ENCODE measurements at places on chromosomes 6 and 20.

DNA sequence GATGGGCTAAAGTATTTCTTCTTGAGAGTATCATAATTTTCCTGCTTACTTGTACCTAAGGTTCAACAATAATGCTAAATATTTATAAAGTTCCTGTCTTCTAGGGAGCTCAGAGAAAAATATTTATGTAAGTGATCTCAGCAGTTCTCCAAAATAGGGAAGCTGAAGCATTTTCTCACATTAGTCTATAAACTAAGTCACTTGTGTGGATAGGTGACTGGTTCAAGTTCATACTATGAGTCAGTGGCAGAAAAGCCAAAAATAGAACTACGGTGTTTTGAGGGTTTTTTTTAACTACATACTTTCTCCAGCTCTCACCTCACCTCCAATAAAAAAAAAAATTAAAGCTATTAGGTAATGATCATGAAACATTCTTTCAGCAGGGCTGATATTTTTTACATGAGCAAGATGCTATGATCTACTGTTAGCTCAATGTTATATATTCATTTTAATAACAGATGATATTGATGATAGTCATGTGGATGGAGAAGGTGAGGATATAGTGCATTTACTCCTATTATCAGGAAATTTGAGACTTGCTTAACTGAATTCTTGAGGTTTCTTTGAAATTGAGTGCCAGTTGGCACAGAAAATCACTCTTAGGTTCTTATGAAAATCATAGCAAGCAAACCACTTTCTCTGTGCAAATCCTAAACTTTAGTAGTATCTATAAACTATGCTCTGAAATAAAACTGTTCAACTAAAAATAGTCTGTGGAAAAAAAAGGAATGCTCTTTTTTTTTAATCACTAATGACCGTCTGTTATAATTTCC, 4.1 kb upstream of the MOXD1 start:
- DNase-seq, result no peak

- DNase-seq, result no peak
Measured at GRCh38 chr6:138593124-138593877, 94.0 kb upstream of the NHSL1 start.

DNA sequence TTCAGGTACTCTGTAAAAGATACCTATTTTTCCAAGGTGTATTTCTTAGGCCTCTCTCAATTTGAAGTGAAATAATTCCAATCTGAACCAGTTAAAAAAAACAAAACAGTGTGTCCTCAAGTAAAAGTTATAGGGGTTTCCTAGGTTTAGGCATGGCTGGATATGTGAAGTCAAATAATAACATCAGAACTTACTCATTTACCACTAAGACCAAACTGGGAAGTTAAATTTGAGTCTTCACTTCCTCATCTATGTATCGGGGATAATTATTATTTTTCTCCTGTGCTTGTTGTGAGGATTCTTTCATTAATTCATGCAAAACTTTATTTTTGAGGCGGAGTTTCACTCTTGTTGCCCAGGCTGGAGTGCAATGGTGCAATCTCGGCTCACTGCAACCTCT, 86.2 kb upstream of the PTPRK start:
- no peak for DNase-seq

- peak; percentile 15 for DNase-seq
Measured at GRCh38 chr6:105136431-105137350, 43.1 kb downstream of the POPDC3 start.

DNA sequence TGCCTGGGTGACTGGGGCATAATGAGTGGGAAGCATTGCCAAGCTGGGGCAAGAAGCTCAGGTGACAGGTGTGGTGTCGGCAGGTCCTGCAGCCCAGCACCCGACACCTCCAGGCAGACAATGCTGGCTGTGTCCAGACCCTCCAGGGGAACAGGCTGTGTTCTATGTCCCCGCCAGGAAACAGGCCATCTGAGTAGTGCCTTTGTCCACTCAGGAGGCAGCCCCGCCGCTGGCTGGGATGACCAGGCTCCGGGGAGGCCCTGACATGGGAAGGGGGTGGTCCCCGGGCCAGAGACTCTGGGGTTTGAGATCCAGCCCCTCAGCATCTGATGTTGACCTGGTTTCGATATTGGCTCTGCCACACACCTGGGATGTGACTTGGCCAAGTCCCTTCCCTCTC, 28.4 kb downstream of the SNPH start:
- DNase-seq, result no peak

DNA sequence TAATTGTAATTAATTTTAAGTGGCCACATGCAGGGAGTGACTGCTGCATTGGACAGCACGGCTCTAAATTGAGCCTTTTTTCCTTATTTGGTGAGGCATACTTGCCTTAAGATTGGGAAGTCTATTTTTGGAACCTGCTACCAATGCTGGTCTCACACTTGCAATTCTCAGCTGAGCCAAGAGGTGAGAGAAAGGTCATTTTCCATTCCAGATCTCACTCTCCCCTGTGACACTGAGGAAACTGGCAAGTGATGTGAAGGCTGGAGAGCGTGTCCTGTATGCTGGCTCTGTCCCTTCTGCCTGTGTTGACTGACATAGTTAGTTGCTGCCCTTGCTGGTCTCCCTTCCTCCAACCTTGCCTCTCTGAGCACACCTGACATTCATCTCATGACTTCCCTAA, 735 bp upstream of the MOG start:
- DNase-seq, result no peak

DNA sequence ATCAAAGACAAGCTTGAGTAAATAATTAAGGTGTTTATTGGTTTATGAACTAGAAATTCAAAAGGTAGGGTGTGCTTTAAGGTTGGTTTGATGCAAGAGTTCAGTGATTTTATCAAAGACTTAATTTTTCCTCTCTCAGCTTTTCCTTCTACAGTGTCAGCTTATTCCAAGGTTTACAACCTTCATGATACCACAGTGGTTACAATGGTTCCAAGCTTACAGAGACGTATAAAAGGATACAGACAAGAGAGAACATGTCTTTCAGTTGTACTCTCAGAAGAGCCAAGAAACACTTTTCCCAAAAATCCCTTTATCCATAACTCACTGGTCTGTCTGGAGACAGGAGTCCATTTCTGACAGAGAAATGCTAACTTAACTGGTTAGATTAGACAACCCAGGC, 93.5 kb upstream of the LOC128125822 start:
- no peak for DNase-seq

GRCh38 chr20:3080939-3081388, 3.6 kb downstream of the AVP start:
- DNase-seq, result no peak

DNA sequence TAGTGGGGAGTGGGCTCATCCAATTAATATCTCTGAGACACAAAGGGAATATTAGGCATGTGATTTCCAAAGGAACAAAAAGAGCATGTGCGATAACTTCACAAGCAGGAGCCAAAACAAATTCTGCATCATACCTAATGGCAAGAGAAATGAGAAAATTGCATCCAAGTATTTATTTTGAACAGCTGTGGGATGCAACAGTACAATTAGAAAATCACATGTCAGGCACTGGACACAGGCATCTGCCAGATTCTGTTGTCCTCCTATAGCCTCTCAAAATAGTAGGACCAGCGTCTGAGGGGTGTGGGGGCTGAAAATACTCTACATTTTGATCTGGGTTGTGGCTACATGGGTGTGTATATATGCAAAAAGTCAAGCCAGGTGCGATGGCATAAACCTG, 66.3 kb downstream of the EDN1 start:
- no peak for DNase-seq

DNA sequence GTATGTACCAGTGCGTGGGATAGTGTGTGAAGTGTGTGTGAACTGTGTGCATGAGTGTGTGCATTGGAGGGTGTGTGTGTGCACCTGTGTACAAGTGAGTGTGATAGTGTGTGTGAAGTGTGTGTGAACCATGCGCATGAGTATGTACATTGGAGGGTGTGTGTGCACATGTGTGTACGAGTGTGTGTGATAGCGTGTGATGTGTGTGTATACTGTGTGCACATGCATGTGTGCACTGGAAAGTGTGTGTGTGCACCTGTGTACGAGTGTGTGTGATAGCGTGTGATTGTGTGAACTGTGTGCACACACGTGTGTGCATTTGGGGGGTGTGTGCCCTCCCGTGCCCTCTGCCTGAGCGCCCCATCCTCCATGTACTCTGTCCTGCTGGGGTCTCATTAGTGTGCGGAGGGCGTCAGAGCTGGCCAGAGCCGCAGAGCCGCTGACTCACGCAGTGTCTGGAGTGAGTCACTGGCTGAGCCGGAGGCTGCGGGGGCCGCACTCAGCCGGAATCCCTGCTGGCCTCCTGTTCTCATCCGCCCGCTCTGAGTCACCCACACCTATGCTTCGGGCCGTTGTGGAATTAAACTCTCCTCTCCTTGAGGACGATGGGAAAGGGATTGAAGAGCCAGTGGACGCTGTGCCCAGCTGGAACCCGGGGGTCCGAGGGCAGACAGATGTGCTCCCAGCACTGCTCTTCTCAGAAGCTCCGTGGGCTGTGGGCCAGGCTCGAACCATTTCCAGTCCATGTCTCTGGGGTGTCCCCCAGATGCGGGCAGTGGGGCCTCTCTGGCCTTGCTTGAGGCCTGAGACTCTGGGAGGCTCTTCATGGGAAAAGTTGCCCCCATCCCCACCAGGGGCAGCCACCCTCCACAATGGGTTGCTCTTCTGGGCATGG, 27.3 kb upstream of the STX16 start:
- DNase-seq, result no peak

- DNase-seq, result no peak
Measured at GRCh38 chr20:4550740-4551139, 171.0 kb upstream of the PRND start.

- DNase-seq, result no peak
Measured at GRCh38 chr20:61772828-61773631, 292.7 kb downstream of the TAF4 start.

DNA sequence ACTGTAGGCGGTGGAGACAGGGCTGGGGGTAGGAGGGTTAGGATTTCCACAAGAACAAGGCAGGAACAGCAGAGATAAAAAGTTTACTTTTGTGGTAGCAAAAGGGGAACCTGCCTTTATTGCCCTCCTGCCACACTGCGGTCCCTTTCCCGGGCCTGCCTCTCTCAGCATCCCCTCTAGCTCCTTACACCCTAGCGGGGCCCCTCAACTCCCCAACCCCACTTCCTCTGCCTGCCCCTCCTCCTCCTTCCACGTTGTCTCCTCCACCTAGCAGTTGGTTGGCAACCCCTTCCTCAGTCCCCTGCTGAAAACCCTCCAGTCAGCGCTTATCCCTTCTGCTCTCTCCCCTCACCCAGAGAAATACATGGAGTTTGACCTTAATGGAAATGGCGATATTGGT, 714 bp downstream of the AIF1 start:
- peak; percentile 34 for DNase-seq

DNA sequence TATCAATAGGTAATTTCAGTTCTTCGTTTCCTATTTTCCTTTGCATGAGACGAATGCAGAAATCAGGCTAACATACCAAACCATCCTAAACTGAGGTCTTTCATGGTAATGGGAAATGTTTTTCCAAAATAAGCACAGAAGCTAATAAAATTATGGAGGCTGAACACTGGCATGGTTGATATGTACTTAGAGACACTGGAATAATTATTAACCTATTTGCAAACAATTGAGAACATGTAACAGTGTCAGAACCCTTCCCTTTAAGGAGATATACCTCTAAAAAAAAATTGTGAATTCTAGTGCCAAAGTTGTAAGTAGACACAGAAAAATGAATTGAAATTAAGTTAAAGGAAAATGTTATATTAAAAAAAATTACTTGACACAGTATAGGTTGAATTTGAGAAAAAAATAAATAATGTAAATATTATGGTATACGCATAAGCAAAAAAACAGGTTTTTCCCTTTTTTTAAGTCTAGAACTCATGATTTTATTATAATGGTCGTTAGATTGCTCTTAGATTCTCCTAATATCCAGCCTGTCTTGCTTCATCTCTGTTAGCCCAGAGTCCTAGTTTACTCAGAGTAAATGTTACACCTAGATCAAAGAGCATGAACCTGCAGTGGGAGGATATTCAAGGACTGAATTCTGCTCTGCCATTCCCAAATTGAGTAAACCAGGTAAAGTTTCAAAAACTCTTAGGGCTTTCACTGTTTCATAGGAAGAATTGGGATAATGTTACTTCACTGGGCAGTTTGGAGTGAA, 1.7 kb downstream of the SLC17A2 start:
- no peak for DNase-seq

DNA sequence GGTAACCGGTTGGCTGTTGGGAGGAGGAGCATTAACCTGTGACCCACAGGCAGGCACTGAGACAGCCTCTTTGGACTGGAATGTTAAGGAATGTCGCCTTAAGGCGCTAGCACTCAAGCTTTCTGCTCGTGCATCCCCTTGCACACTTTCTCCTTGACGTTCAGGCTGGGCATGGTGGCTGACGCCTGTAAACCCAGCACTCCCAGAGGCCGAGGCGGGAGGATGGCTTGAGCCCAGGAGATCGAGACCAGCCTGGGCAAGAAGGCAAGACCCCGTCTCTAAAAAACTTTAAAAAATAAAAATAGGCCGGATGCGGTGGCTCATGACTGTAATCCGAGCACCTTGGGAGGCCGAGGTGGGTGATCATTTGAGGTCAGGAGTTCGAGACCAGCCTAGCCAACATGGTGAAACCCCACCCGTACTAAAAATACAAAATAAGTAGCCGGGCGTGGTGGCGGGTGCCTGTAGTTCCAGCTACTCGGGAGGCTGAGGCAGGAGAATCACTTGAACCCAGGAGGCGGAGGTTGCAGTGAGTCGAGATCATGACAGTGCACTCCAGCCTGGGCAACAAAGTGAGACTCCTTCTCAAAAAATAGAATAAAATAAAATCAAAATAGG, 1.9 kb upstream of the GID8 start:
- no peak for DNase-seq

- no peak for DNase-seq
Measured at GRCh38 chr6:154805288-154805911, 72.2 kb downstream of the SCAF8 start.

DNA sequence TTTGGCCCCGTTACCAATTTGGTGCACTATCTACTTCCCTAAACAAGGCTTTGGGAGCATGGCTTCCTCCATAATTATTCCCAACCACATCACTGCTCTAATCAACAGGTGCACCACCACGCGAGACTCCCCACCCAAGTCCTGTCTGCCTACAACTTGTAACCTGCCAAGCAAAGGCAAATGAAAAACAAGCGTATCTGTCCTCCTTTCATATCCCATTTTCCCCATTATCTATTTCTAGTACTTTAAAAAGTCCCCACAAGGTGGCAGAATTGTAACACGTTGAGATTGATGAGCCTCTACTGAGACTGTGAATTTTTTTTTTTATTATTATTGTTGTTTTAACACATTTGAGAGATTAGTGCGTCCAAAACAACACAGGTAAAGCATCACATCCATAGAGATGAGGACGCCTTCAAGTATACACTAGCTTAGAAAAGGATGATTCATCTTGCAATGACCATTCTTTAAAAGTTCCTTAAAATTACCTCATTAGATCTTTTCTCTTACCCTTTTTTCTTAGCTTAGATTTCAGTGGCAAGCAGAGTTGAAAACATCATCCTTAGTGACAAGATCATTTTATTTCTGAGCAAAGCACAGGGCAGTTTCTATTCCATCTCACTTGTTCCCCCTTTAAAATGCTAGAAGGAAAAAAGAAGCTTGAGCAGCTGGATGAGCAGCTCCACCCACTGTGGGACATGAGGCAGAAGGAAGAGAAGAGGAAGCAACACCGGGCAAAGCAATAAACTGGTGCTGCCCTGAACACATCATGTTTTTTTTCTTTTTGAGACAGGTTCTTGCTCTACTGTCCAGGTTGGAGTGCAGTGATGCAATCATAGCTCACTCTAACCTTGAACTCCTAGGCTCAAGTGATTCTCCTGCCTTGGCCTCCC, 210.8 kb downstream of the ARHGAP18 start:
- DNase-seq, result no peak
